Activated naive CD4-positive, alpha-beta T cell treated with anti-CD3 and anti-CD28 coated beads, Interleukin-2, amount 50 U/mL, for 72 hours (primary cell): ENCODE measurements at places on chromosomes 7 and 10.

GRCh38 chr7:74012842-74013249, 15.1 kb upstream of the ELN start:
- DNase-seq, result no peak

DNA sequence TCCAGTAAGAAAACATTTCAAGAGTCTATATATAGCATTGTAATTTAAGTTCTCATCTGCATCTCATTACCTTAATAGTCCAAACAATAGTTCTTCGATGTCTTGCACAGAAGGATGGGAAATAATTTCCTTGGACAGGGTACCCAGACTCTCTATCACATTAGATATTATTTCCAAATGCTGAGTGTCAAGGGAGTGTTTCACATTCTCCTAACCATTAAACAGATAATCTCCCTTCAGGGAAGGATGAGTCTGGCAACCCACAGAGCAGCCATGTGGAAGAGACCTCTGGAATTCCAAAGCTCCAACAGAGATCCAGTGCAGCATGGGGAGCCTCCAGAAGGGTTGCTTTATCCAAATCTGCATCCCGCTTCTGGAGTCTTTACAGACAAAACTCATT, 89.6 kb downstream of the FZD1 start:
- DNase-seq, result no peak

DNA sequence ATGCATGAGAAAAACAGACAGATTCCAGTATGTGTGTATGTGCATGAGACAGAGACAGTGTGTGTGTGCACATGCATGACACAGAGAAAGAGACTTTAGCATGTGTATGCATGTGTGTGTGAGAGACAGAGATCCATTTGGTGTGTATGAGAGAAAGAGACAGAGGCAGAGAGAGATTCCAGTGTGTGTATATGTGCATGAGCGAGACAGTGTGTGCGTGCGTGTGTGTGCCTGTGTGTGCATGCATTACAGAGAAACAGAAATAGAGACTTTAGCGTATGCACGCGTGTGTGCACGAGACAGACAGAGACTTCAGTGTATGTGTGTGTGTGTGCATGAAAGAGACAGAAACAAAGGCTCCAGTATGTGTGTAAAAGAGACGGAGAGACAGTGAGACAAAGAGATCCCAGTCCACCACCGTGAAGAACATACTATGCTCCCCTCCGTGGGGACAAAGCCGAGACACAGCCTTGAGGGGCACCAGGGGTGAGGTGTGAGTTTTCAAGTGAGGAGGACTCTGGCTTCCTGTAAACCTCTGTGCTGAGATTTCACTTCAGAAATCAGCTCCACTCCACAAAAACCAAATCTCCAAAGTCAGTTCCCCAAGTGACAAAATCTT, 188.9 kb downstream of the GRID1 start:
- no peak for DNase-seq

DNA sequence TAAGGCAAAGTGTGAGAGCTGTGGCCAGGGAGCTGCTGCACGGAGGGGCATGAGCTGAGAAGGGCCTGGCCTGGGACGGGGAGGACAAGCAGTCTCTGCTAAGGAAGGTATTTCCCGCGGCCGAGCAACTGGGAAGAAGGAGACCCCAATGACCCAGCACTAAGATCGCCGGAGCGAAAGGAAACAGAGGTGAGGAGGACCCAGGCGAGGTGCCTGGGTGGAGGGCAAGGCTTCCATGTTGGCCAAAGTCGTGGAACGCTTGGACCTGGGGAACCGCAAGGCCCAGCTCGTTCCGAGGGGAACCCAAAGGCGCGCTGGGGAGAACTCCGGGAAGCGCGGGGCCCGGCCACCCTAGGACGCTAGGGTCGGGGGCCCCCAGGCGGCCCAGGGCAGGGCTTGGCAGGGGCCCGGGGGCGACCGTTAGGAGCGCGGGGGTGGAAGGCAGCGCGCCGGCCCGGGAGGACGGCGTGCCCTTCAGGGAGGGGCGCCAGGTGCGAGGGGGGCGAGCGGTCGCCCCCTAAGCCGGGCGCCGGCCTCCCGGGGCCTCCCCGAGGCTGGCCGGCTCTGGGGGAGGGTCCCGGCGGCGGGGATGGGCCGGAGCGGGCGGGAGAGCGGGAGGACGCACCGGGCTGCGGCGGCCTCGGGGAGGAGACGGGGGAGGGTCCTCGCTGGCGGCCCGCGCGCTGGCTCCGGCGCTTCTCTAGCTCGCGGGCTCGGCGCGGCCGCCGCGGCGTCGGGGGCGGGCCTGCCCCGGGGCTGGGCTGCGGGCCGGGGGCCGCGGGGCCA, 545 bp downstream of the GIGYF1 start:
- no peak for DNase-seq

GRCh38 chr7:26188206-26188956, 12.2 kb downstream of the HNRNPA2B1 start:
- no peak for DNase-seq

- DNase-seq, result peak; percentile 19
Measured at GRCh38 chr7:30977896-30978564, 14.3 kb downstream of the GHRHR start.

GRCh38 chr7:74027683-74028320, at the start of gene ELN:
ELN (plus strand) TSS chr7:74028173; CDS start chr7:74028188, 15 bp downstream.
- DNase-seq, result no peak

DNA sequence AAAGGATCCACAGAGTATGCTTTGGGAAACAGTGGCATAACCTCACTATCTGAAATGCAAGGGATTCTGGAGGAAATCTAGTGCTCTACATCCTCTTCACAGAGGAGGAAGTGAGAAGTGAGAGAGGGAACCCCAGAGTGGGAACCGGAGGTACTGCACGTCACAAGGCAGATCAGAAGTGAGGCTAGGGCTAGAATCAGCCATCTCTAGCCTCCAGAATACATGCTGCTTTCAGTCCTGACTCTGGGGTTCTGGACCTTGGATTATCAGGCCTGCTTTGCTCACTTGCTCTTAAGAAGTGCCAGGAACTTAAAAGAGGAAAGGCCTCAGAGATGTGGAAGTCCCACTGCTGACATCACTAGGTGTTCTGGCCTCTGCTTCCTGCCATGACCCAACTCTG, 25.7 kb downstream of the ZNF503 start:
- DNase-seq, result no peak
